Activated CD4-positive, alpha-beta T cell treated with anti-CD3 and anti-CD28 coated beads for 24 hours (primary cell): ENCODE measurements at places on chromosomes 4 and X.
A peak's percentile ranks its signal among the peaks of the same experiment; 100 is the strongest.

DNA sequence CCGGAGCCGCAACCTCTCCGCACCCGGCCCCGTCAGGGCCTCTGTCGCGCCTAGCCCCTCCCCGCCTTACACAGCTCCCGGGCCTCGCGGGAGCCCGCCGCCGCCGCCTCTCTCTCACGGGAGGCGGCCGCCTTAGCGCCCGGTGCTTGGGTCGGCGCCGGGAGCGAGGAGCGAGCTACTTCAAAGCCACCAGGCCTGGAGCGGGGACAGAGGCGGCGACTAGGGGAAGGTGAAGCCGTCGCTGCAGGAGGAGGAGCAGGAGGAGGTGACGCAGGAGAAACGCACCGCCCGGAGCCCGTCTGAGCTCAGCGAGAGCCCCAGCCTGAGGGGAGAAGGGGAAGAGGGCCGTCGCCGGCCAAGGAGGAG is 250 bp downstream of the USP9X start:
- peak; percentile 43 for DNase-seq

DNA sequence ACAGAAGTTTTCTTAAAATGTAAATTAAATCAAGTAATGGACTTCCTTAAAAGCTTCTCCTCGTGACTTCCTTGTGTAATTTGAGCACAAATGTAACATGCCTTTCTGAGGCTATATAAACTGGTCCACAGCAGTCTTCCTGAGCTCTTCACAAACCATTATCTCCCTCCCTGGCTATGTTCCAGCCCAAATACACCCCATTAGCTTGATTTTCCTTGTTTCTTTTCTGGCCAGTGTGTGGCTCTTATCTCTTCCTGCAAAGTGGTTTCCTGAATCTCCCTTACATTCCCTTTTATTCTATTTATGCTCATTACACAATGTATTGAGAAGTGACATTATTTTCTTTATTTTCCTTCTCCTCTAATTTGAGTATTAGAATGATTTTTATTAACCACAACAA is 1085.3 kb upstream of the PCDH10 start:
- no peak for DNase-seq

DNA sequence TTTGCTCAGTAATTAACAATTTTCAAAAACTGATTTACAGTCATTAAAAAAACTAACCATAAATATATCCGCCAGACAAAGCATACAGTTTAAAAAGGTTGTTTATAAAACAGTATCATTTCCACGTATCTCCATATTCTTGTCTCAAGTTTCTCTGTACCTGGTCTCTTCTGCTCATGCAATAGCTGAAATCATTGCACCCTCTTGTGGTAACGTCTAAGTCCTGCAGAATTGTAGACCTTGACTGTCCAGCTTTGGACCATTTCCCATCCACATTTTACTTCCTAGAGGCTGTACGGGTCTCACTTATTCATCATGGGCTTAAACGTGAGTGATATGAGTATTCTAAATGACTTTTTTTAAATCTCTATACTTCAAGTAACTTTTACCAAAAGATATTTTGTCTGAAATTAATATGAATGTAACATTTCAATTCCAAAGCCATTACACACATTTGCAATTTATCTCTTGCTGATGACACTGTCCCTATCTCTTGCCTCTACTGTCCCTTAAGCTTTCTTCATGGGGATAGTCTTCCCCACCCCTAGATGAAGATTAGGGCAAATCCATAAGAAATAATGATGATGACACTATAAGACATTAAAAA is 118.5 kb downstream of the BTC start:
- DNase-seq, result no peak

DNA sequence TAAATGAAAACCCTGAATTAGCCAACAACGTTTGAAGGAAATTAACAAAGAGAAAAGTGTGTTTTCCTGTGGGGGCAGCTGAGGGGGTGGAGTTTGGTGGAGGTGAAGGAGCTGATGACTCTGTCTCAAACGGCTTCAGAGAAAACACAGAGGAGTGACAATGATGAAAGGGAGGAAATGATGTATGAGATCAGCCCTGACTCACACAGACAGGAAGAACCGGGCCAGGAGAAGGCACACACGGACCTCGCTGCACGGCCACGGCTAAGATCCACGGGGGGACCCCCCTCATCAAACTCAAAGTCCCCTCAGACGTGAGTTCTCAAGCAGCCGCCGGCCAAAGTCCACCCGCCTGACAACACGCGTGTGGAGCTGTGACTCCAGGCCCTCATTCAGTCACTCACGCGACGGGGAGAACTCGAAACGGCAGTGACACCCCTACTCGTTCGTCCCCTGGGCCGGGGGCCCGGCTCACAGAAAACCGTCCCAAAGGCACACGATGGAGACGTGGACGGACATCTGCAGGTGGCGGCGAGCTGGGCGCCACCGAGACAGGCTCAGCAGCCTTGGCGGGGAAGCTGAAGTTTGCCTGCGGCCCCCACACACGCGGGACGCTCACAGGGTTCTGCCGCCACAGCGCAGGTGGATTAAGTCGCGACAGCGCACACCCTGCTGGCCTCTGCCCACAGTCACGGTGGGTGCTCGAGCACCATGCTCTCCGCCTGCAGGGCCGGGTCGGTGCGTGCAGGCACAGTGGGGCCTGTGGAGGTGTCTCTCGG is 28.8 kb downstream of the PPP2R3B start:
- peak; percentile 8 for DNase-seq

DNA sequence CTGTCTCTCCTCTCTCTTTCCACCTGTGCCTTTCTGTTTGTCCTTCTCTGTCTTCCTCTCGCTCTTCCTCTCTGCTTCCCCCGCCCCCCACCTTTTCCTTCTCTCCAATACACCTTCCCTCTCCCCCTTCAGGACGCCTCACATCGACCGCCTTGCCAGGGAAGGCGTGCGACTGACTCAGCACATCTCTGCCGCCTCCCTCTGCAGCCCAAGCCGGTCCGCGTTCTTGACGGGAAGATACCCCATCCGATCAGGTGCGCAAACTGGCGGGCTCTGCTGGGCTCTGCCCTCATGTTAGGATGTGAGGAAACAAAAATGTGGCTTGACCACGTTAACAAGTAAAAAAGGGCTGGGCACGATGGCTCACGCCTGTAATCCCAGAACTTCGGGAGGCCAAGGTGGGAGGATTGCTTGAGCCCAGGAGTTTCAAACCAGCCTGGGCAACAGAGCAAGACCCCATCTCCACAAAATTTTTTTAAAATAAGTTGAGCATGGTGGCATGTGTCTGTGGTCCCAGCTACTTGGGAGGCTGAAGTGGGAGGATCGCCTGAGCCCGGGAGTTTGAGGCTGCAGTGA is 35.2 kb downstream of the ARSF start:
- DNase-seq, result no peak

DNA sequence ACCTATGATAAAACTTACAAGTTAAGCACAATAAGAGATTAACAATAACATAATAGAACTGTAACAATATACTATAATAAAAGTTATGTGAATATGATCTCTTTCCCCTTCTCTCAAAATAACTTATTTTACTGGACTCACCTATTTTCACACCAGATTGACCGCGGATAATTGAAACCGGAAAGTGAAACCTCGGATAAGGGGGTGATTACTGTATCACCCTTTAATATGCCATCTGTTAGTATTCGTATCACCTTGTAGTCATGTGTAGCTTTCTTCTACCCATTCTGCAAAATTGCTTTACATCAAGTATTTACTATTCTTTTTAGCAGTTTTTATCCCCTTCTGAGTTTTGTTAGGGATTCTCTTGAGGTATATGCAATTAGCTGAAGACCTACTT is 1.8 kb downstream of the SPCS3 start:
- DNase-seq, result no peak

DNA sequence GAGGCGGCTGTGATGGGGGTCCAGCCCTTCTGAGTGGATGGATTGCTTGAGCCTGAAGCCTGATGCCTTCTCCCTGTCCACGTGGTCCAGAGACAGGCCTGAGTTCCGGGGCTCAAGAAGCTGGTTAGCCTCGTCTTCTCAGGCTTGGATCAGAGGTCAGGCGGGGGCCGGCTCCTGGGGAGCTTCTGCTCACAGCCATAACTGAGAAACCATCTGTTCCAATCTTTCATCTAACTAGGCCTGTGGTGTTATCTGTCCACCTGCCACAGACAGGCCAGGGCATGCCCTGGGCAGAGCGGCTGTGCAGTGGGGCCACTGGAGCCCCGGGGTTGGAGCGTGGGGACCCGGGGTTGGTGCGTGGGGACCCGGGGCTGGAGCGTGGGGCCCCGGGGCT is 63.1 kb downstream of the SORCS2 start:
- DNase-seq, result no peak

- DNase-seq, result no peak
Observed at GRCh38 chrX:106300239-106300638, 132.1 kb downstream of the PWWP3B start.

DNA sequence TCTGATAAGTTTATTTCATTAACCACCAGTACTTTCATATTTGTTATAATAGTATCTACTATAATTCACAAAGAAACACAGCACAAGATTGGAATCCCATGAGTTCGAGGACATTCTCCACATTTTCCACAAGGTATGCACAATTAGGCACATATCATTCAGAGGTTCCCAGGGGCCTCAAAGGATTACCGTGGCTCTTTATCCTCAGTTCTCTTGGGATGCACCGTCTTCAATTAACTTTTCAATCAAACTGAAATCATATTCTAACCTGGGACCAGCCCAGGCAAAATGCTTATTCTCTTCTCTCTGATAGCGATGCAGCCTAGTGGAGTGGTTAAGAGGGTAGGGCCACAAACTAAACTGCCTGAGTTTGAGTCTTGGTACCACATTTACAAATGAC is 242.6 kb upstream of the RASGEF1B start:
- DNase-seq, result no peak

DNA sequence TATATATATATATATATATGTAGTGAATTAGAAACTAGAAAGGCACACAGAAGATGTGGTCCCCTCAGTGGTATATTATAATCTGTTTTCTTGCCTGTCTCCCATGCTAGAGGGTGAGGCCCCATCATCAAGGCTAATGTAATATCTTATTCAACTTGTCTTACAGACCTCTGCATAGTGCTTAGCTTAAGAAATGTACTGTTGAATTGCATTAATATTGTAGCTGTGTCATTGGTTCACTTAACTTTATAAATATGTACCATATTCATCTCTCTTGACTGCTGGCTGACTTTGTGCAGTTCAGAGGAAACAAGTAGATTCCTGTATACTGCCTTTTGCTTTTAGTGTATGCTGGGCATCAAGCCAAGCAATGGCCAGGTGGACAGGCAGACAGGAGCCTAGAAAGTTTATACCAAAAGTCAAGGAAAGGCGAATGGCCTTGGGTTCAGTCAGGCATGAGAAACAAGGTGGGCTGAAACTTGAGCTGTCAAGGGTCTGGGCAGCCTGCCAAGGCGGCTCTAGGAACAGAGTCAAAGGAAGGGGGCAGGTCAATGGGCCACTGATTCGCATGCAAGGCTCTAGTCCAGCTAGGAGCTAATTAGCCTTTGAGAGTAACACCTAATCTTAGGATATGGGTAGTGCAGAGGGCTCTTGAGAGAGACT is 78.8 kb upstream of the LEF1 start:
- DNase-seq, result no peak

DNA sequence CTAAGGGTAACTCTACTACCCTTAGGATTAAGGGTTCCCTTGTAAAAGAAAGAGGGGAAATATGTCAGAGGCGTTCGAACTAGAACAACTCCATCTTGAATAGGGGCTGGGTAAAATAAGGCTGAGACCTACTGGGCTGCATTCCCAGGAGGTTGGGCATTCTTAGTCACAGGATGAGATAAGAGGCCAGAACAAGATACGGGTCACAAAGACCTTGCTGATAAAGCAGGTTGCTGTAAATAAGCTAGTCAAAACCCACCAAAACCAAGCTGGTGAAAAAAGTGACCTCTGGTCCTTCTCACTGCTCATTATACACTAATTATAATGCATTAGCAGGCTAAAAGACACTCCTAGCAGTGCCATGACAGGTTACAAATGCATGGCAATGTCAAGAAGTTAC is 922.0 kb downstream of the DMD start:
- DNase-seq, result no peak

DNA sequence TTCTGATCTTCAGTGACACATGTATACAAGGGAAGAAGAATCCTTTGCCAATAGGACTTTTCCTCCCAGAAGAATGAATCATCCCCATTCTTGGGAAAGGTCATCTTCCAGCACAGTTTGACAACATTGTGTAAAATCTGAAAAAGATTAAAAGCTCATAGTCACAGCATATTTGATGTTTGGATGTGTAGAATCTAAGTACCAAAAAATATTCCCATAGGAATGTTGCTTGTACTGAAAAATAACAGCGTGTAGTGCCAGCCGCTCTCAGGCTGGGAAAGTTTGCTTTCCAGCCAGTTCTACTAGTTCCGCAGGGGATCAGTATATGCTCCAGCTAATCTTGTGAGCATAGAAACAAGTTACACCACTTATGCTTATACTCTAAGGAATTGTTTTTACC is 74.7 kb upstream of the IL13RA1 start:
- DNase-seq, result no peak

DNA sequence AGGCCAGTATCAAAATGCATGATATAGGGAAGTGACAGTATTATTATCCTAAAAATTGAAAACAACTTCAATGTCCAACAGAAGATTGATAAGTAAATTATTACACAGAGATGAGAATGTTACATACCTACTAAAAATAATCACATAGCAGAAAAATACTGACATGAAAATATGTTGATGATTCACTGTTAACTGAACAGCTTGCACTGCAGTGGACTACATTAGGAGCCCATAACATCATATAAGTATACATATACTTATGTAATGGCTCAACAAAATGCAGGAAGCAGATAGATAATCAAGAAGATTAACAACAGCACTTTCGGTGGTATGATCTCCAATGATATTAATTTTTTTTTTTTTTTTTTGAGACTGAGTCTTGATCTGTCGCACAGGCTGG is 7.1 kb downstream of the CLOCK start:
- DNase-seq, result no peak

DNA sequence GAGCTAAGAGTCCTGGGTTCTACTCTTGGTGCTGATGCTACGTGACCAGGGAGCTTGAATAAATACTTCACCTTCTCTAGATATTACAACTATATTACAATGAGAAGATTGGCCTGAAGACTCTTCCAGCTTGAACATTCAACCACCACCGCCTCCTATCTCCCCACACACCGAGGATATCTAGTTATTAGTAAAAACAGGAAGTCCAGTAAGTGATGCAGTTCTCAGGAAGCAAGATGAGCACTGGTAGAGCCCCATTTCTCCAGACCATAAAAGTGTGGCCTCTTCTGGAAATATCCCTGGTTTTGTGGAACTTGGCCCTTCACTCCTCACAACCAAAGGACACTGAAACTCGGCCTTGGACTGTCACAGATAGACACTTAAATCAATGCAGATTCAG is 18.5 kb downstream of the PJA1 start:
- no peak for DNase-seq
